Inflammatory macrophage treated with lipopolysaccharide for 4 hours (primary cell): ENCODE measurements at places on chromosomes 1 and 21.

GRCh38 chr1:213394837-213395236, 343.8 kb downstream of the RPS6KC1 start:
- DNase-seq, result no peak

GRCh38 chr21:33640697-33641351, 717 bp downstream of the CRYZL1 start:
- no peak for DNase-seq

- DNase-seq, result no peak
These were observed 410.4 kb downstream of the DUSP10 start for GRCh38 chr1:221331273-221332183.

- no peak for DNase-seq
These were observed 2.7 kb downstream of the SCYL3 start for GRCh38 chr1:169890761-169891538.

GRCh38 chr1:32447469-32448185, 17.2 kb upstream of the ZBTB8B start:
- no peak for DNase-seq

DNA sequence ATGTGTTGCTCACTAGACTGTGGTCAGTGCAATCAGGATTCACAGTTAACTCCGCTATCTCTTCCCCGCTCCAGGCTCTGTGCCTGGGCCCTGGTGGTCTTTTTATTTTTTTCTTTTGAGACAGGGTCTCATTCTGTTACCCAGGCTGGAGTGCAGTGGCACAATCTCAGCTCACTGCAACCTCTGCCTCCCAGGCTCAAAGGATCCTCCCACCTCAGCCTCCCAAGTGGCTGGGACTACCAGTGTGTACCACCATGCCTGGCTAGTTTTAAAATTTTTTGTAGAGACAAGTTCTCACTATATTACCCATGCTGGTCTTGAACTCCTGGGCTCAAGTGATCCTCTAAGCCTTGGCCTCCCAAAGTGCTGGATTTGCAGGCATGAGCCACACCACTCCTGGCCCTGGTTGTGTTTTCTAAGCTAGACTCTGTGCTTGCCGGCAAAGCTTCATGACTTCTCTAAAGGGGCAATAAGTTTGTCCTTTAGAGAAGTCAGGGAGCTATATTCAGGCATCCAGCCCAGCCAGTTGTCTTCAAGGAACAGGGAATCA, 1.4 kb downstream of the RCSD1 start:
- DNase-seq, result no peak

- DNase-seq, result no peak
These were observed 4.7 kb downstream of the CHI3L1 start for GRCh38 chr1:203181586-203182386.

GRCh38 chr1:30657131-30658013, 66.0 kb downstream of the MATN1 start:
- no peak for DNase-seq

DNA sequence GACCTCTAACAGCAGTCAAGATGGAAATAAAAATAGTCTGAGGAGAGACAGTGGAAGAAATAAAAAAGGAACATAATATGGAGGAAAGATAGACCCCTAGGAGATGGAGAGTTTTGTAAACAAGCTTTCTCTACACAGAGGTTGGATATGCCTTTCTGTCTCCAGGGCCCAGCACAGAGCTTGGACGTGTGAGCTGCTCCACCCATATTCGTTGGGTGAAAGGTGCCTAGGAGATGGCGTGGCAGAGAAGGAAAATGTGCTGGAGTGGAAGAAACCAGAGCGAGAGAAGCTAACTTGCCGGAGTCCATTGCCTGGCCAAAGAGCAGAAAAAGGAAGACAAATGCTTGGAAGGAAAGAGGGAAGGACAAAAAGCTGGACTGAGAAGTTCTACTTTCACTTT, 78.3 kb upstream of the LMO4 start:
- DNase-seq, result peak; percentile 14

- DNase-seq, result no peak
These were observed 7.3 kb downstream of the TRAF5 start for GRCh38 chr1:211333906-211334305.

DNA sequence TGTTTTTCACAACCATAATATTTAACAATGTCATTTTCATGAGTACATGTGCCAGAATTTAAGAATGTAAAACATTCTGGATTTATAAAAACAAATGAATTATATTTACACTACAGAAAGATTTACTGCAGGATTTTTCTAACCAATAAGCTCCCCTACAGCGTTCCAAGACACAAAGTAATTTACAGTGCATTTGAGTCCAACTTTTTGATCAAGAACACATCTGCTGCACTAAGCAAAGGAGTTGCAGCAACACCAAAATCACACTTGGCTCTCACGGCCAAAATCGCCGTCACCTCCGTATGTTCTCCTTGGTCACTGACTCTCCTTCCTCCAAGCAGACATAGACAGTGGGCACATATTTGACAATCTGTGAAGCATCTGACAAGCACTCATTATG, 7.7 kb downstream of the VPS26C start:
- DNase-seq, result no peak

DNA sequence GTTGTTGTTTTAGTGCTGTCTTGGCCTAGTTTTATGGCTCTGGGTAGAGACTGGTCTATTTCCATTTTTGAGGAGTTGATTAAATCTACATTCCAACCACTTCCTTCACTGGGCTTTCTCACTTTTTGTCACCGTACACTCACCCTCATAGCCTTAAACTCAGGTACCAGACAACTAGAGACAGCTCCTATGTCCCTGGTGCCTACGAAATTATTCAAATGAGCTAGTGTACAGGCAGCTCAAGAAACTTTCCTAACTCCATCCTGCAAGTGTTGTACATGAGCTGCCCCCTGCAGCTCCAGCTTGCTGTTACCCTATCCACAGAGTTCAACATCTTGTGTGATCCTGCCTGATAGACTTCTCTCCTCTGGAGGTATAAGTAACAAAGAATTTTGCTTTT, 704.8 kb upstream of the RGS18 start:
- no peak for DNase-seq
